Stimulated activated CD4-positive, alpha-beta T cell treated with anti-CD3 and anti-CD28 coated beads, TNF-alpha, amount 100 ng/mL, for 1 hour (primary cell): ENCODE measurements at places on chromosomes 6 and 20.

DNA sequence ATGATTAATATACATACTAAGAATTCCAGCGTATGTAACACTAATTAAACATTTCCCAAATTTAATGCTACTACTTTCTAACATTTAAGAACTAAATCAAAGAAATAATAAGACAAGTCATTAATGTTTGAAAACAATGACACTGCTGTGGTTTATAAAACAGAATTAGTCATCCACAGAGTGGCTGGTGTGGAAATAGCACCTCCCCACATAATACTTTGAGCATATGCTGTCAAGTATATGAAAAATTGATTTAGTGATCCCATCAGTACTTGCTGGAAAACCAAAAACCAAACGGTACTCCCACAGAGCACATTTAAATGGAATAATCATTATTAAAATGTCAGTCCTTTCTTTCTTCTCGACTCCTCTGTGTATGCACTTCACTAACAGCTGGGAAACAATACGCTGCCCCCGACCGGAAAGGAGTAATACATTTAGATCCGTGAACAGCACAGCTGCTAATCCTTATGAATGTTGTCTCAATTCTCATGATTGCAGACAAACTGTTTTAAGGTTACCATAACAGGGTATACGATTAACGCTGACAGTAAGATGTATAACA lies 78.4 kb downstream of the PREP start:
- no peak for DNase-seq

GRCh38 chr6:52385074-52385473 lies 23.1 kb downstream of the PAQR8 start:
- DNase-seq, result no peak

DNA sequence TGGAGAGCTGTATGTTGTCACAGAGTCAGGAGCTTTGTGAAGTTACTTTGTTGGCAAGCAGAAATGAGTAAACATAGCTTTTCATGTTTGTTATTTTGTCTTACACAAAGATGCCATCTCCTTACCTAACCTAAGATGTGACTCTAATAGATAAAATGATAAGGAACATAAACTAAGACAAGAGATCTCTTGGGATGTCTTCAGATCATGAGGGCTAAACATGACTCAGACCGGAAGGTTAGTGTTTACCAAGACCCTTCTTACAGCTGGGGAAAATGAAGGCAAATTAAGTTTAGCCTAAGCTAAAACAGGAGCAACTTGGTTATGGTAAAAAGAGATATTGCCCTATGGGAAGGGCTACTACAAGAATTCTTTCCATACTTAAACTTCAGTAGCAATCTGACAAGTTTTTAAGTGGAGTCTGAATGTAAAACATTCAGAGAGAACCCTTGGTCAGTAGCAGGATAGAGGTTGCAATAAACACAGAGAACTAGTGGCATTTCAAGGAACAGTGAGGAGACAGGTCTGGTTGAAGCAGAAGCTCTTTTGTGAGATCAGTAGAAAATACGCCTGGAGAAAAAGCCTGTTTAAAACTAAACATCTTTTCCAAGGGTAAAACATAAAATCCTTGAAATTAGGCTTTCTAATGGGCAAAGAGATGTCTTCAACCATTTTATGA lies 29.9 kb downstream of the SGK1 start:
- DNase-seq, result no peak

DNA sequence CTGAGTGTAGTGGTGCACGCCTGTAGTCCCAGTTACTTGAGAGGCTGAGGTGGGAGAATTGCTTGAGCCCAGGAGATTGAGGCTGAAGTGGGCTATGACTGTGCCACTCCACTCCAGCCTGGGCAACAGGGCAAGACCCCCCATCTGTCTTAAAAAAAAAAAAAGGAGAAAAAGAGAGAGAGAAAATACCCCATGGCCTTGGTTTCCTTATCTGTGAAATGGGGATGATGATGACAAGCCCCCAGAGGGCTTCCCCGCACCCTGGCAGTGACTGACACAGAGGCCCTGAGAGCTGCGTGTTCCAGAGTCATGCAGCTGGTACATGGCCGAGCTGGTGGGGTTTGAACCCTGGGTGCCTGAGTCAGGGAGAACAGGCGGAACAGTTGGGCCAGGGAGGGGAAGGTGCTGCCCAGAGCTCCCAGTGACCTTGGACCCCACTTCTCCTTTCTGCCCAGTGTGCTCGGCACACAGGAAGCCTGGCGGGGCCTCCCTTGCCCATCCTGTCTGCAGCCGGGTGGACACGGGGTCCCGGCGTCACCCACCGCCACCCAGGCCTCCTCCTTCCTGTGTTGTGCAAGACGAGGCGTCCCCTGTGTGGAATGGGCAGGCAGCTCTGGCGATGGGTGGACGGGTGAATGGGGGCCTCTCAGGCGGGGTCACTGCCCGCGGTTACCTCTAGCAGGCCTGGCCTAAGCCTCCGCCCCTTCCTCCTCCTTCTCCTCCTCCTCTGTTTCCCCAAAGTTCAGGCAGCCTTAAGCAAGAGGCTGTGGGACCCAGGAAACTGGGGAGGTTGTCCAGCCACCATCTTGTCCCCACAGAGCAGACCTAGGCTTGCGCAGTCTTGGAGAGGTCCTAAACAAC lies 84.2 kb downstream of the CEBPB start:
- no peak for DNase-seq

DNA sequence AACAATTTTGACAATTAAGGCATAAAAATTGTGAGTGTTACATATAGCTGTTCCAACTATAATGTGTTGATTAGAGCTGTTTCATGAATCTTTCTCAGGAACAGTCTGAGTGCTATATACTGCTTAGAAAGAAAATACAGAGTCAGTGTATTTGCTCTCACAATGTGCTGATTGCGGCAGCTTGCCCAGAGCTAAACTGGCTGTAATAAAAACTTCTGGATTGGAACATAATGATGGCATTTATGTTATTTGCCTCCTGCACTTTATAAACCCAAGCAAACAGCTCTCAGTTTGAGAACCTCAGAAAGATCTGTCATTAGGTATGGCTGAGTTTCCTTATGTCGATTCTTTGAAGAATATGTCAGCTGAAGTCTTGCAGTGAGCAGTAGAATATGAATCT lies 29.5 kb downstream of the FLRT3 start:
- DNase-seq, result no peak

- no peak for DNase-seq
Measured at GRCh38 chr6:169961772-169962561, 210.5 kb downstream of the ERMARD start.

DNA sequence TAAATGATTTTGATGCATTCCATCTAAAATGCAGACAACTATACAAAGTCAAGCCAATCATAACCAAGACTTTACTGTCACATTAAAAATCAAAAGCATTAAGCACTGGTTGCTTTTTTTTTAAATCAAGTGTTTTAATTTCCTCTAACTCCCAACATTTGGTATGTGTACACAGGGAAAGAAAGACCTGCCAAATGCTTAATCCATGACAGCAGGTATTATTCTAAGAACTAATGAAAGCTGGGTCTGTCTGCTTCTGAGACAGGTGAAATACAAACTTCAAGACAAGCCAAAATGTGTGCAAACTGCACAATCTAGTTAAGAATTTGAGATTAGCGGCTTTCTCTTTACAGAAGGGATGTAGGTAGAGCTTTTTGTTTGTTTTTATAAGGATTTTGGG lies 126.1 kb downstream of the GMDS start:
- DNase-seq, result no peak

GRCh38 chr6:8352335-8352965 lies 82.9 kb downstream of the SLC35B3 start:
- DNase-seq, result no peak

GRCh38 chr20:8854571-8854970 lies 214.3 kb upstream of the PLCB4 start:
- no peak for DNase-seq

DNA sequence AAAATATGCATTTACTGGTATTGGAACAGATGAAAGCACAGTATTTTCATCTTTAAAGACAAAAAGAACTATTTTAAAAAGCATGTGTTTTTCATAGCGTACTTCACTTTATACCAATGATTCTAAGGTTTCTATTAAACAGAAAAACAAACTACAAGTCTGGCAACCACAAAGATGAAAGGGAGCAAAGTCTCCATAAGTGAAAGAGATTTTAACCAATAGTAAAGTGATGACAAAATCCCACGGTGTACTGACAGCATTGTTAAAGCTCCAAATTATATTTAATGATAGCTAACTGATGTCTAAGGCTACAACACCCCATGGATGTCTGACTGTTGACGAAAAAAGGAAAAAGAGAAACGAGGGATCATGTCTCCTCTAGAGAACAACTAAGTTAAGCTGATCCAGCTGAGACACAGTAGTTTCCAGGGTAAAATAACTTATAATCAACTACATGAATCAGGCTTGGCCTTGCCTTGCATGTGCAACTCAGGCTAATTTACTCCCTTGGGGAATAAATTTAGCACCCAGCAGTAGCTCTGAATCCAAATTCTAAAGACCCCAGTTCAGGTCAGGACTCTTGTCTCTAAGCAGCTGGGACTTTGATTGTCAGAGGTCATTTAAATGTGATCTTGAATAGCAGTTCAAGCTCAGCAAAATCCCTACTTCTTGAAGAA lies 56.0 kb upstream of the TAB2 start:
- no peak for DNase-seq

DNA sequence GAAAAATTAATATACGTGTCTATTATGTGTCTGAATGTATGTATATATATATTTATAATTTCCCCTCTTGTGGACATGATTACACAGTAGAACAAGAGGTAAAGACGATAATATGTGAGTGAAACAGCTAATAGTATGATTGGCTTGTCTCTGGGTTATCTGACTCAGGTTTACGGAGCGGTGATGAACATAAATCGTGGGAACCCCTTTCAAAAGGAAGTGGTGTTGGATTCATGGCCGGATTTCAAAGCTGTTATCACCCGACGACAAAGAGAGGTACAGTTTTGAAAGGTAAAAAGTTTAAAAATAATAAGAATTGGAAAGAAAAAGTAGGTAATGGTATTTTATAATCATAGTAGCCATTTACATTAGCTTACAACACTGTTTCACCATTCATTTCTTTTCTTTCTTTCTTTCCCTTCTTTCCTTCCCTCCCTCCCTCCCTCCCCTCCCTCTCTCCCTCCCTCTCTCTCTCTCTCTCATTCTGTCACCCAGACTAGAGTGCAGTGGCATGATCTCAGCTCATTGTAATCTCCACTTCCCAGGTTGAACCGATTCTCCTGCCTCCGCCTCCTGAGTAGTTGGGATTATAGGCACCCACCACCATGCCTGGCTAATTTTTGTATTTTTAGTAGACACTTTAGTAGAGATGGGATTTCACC lies 15.9 kb downstream of the GLYATL3 start:
- no peak for DNase-seq

- DNase-seq, result no peak
Measured at GRCh38 chr6:160356074-160356744, 8.0 kb downstream of the SLC22A3 start.

GRCh38 chr20:51111290-51111689 lies 88.4 kb upstream of the KCNG1 start:
- DNase-seq, result no peak

DNA sequence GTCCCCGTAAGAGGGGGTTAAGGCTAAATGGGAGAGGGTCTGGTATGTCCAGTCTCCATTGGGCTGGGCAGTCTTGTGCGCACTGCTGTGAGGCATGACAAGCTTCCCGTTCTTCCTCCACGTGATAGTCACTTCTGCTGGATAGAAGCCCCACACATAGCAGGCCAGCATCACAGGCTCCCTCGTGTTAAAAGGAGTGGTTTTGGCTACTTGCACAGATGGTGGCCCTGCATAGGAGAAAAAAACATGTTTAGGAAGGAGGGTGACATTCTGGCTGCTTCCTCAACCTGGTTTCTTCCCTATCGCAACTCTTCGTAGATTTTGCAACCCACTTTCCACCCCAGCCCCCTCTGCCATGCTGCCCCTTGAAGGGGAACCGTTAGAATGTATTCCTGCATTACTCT lies 3.6 kb downstream of the HLA-DMB start:
- no peak for DNase-seq

DNA sequence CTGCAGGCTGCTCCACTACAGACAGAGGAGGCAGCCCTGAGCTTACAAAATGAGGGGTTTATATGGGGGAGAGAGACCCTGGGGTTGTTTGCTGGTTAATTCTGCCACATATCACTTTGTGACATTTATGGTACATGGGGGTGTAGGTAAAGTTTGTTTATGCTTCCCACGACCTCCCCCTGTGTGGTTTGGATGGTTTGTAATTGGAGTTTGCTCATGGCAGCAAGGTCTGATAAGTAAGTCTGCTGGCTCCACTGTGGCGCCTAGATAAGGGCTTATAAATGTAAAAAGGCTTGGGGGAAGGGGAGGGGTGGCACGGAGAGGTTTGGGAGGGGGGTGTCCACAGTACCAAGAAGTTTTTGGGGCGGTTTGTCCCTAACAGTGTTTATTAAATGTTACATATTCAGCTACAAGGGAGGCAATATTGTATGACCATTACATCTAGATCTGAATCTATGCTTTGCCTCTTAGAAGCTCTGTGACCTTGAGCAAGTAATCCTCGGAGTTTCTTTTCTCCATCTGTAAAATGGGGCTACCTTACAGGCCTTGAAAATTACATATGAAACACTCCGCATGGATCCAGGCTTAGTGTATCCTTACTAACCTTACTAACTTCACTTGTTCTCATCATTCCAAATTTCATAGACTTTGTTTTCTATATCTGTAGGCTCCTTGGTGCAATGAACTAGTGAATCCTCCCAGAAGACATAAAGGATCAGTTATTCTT lies 204.8 kb upstream of the NOX3 start:
- DNase-seq, result no peak

GRCh38 chr6:129661536-129662405 lies 48.2 kb downstream of the ARHGAP18 start:
- DNase-seq, result no peak

DNA sequence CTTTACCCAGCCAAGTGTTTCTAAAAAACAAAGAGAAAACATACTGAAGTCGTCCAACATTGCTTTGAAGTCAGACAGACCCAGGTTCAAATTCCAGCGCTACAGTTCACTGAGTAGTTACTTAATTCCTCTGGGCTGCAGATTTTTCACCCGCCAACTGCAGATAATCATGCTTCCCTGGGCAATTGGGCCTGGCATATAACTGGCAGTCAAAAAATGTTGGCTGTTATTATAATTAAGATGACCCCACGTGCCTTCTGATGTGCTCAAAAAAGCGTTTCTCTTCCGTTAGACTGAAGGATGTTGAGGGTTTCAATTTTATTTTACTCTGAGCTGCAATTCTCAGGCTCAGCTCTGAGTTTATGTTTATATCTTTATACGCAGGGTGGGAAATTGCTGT lies 156.1 kb upstream of the CITED2 start:
- DNase-seq, result no peak
